Omental fat pad (tissue), 4 donors: ENCODE measurements at places on chromosomes 2 and 18. TPM values are rescaled to one million over a fixed set of nuclear protein-coding genes. Genes with fewer than 3 reads are reported as not detected.

MSTN gene
- 0.63 TPM for total RNA-seq

TBC1D8 gene
- 28.4 TPM for total RNA-seq

- DNase-seq: no peak
These were observed 301.6 kb downstream of the STK39 start for GRCh38 chr2:167945660-167946368.

DNA sequence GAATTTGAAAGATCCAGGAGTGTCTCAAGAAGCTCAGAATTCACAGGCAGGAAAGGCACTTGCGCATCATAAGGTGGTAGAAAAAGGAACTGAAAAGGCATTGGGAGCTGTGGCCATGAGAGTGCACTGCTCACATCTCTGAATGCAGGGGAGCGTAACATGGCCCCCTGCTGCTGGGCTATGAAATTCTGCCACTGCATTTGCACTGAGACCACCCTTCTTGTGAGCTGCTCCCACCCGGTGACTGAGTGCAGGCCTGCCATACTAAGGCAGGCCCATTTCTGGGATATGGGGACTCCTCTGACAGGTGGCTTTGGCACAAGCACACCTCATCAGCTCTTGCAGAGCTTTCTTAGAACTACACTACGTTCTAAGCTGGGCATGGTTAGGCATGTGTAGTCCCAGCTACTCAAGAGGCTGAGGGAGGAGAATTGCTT, 25.3 kb upstream of the STARD7 start:
- DNase-seq: no peak

DNA sequence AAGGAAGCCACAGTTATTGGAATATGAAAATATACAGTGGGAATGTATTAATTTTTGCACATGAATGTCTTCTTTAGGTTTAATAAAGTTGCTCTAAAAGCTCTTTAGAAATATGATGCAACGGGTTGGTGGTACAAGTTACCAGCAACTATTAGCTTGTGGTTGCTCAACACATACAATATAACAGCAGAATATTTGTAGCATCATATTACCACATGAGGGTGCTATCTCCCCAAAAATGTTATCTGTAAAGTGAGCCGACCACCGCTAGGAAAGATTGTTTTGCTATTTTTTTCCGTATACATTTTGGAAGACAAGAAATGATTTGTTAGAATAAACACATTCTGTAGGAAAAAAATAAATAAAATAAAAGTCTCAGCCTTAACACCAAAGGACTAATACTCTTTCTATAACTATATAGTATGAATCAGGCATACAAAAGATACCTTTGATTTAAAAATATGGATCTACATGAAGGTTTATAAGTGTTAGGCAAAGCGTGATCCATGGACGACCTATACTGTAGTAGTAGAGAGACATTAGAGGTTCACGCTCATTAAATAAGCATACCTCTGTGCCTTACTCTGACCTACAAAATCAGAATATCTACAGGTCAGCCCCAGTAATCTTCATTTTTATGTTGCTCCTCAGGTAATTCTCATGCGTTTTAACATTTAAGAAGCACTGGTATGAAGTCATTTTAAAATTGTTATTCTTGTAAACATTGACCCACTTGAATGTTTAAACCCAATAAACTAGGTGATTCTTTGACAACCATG, 1110.6 kb upstream of the ACVR2A start:
- DNase-seq: no peak

GRCh38 chr18:57523171-57523956, 63.1 kb downstream of the FECH start:
- no peak for DNase-seq
